ENCODE measurements at places on chromosomes 12 and 14. TPM values are rescaled to one million over a fixed set of nuclear protein-coding genes. Genes with fewer than 3 reads are reported as not detected.
A peak's percentile ranks its signal among the peaks of the same experiment; 100 is the strongest.

GRCh38 chr12:109753959-109754358 is 40.3 kb downstream of the FAM222A start:
- no peak for DNase-seq

PRH2 gene
- total RNA-seq = 1.0 TPM

POTEG gene
- total RNA-seq = not detected

DNA sequence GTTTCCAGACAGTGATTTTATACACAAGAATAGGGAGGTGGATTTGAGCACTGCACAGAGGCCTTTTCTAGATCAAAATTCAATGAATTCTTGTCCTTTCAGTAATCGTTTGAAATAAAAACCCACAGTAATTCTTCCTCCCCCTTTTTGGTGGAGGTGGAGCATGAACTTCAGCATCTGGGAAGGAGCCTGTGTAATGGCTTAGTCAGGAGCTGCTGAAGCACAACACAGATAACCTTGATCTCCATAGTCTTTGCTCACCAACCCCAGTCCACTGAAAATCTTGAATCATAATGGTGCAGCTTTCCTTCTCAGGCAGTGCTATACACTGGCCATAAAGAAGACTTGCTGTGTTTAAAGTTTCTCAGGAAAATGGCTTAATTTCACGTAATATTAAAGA is 6.4 kb upstream of the TBPL2 start:
- peak; percentile 64 for DNase-seq

KLRD1 gene
- not detected for total RNA-seq

DNA sequence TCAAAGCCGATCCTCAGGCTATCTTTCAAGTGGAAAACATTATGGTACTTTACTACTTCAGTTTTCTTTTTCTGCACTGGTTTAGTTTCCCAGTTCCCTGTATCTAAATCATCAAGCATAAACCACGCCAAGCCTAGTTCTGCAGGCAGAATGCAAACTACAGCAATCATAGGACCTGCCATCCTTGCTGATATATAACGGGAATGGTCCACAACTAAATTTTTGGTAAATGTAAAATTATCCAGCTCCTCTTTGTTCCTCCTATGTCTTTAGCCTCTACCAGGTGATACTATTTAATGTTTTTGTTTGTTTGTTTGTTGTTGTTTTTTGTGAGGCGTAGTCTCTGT is 19.3 kb upstream of the PALS1 start:
- no peak for DNase-seq

DNA sequence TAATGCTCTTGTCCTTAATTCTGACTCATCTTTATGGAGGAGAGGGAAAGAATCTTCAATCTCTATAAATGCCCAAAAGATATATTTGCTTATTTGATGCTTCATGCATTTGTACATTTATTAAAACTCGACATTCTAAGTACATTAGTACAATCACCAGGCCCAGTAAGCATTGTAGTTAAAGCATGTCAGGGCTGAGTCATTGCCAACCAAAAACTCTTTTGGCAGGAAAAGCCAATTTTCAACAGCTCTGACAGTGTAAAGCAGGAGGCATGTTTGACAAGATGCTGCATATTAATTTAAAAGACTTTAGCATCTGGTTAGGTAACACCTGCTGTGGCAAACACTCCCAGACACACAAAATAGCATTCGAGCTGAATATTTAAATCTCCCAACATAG is 290.9 kb downstream of the PPFIA2 start:
- DNase-seq = peak; percentile 2

DNA sequence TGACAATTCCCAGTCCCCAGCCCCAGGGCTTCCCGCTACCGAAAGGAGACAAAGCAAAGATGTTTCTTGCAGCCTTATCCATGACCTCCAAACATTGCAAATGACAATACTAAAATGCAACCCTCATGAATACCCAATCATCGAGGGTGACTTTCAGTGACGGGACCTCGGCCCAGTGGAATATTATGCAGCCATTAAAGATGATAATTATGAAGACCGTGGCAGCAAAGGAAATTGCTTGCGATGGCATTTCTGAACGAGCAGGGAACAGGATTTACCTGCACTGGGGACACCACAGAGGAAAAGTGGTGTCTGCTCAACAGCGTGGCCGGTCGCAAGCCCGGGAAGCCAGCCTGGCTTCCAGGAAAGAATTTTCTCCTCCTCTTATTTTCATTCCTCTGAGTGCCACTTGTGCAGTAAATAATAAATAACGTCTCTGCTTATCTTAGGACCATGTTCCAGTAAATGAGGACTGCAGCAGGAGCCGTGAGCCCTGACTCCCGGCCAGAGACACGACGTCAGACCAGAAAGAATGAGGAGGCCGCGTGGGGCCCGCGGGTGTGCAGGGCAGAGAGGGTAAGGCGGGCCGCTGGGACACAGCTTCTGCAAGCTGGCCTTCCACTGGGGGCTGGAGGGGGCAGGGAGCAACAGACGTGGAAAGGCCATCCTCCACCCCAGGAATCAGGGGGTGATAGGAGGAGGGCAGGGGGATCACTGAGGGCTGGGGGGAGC is 6.6 kb downstream of the C14orf180 start:
- DNase-seq = no peak

PTCSC3 gene
- not detected for total RNA-seq

DNA sequence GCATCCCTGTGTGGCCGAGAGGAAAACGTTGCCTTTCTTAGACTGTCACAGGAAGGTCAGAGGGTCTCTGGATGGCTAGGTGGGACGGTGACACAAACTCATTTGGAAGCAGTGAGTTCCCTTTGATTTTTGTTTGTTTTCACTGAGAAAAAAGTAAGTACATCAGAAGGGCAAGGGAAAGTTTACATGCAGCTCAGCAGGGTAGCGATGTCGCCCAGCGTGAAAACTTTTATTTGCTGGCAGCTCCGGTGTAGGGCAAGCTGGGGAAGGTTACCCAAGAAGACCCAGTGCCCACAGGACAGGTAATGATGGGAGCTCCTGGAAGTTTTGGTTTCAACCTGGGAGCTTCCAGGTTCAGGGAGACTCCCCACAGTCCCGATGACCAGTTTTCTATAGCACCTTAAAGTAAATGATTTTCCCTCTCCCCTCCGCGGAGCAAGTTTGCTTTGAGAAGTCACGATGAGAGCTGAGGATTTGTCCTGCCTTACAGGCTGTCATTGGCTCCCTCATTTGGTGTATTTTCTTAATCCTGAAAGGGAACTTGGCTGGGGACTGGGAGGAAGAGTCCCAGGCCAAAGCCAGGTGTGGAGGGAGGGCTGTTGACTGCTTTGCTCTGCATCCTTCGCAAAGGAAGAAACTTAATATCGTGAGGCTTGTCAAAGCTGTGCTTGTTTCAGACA is 64.7 kb upstream of the ESRRB start:
- DNase-seq = no peak

DNA sequence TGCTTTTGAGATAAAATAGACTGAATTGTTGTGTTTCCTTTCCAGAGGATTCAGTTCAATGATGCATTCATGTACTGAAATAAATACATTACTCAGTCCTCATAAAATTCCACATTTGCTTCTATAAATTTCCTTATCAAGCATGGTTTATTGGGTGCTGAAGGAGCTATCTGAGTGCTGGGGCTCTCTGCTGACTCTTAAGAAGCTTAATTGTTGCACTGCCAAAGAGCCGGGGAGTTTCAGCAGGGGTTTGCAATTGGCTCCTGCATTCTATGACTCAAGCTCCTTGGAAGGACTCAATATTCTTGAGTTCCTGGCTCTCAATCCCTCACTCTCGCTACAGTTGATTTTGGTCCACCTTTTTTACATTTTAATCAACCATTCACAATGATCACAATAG is 69.8 kb upstream of the PYGL start:
- DNase-seq = peak; percentile 81

DNA sequence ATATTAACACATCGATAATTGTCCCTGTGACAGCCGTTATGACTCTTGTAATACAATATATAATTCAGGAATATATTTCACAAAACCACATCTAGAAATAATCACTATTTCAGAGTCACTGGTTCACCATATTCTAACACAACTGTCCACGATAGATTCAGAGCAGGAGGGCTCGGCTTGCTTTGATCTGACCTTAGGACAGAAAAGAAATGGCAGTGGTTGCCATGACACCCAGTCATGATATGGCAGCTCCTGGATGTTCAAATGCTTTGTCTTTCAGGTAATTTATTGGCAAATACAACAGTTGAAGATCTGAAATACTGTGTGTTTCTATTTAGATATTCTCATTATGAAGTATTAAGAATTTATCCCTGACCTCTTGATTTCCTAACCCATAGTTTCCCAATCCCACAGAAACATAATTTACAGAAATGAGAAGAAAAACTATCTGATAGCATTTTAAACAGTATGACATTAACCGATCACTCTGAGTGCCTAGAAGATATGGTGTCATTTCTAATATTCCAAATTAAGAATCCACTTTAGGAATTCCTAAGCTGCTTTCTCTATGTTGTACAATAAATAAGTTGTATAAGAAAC is 116.4 kb downstream of the EPS8 start:
- no peak for DNase-seq

RERG gene
- total RNA-seq = 3.0 TPM

DNA sequence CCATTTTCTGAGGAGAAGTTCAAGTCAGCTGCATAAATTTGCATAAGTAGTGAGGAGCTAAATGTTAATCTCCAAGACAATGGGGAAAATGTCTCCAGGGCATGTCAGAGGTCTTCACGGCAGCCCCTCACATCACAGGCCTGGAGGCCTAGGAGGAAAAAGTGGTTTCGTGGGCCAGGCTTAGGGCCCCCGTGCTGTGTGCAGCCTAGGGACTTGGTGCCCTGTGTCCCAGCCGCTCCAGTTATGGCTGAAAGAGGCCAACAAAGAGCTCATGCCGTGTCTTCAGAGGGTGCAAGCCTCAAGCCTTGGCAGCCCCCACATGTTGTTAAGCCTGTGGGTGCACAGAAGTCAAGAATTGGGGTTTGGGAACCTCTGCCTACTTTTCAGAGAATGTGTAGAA is 41.9 kb upstream of the RD3L start:
- no peak for DNase-seq

METAP2 gene
- total RNA-seq = 106 TPM

DNA sequence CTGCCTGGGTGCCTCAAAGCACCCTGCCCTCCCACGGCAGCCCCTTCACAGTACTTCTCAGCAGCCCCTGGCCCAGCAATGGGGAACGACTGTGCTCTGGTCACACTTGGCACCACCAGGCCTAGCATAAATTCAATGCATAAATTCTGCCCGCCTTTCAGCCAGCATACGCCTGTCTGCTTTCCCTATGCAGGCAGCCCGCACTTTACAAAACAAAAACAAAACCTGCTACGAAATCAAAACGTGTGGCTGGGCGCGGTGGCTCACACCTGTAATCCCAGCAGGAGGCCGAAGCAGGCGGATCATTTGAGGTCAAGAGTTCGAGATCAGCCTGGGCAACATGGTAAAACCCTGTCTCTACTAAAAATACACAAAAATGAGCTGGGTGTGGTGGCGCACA is 33.5 kb downstream of the SNRNP35 start:
- DNase-seq = no peak

DNA sequence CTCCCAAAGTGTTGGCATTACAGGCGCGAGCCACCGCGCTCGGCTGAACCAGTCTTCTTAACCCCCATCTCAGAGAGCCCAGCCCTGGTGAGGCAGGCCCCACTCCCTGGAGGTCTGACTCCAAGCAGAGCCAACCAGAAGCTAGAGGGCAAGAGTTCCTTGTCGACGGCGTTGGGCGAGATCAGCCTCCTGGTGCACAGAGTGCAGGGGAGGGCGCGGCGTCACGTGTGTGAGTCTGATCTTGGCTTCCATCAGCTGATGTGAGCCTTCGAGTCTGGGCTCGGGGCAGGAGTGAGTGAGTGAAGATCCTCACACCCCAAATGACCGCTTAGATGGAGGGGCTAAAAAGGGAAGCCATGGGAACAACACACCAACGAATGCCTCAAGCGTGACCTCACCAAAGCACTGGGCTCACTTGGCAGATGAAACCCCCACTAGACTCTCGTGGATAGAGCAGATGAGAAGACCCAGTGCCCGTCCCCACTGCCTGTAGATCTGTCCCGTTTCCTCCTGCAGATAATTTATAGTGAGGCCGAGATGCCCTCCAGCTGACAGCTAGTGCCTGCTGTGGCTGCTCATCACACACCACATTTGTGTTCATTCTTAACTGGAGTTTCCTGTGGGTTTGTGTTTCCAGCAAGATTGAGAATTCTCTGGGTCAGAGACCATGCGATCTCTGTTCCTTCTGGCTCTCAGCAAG is 28.6 kb upstream of the ADGRD1 start:
- peak; percentile 4 for DNase-seq

IGF1 gene
- total RNA-seq = not detected

DNA sequence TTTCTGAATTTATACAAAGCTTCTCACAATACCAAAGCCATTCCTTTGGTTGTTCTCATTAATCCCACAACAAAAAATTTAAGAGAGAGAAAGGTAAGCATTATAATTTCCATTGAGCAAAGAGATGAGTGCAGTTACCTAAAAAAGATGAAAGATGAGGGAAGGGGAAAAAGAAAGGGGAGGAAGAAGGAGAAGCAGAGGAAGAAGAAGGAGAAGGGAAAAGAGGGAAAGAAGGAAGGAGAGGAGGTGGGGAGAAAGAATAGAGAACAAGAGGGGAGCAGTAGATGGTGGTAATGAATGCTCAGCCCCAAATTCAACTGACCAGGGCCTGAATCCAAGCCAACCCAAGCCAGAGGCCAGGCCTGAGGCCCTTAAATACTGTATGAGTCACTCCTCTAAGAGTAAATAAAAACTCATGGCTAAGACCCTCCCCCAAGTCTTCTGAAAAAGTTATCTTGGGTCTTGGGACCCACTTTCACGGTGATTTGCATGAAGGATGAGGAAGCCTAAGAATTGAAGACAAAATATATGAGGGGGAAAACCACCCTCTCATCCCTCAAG is 144.6 kb downstream of the ITPR2 start:
- no peak for DNase-seq

DNA sequence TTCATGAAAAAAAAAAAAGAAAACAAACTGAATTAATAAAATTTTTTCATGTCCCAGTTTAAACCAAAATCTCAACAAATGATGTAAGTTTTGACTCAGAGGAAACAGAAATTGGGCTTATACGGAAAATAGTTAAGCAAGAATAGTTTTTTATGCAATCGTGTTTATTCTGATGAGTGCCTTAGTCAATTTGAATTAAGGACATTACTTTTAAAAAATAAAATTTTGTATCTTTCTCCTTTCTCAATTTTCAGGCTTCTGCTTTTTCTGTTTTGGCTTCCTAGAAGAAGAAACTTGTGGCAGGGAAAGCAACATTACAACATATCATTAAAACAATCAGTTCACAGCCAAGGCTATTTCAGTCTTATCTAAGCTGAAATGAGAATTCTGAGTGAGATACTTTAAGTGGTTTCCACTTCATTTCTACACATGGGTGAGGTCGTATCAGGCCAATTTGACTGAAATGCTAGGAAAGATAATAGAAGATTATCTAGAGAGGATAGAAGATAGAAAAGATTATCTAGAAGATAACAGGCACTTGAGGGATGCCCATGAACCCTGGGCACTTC is 52.4 kb downstream of the BCL2L14 start:
- DNase-seq = no peak
